Activated CD8-positive, alpha-beta memory T cell treated with anti-CD3 and anti-CD28 coated beads for 4 hours (primary cell): ENCODE measurements at places on chromosomes 5 and 9.

DNA sequence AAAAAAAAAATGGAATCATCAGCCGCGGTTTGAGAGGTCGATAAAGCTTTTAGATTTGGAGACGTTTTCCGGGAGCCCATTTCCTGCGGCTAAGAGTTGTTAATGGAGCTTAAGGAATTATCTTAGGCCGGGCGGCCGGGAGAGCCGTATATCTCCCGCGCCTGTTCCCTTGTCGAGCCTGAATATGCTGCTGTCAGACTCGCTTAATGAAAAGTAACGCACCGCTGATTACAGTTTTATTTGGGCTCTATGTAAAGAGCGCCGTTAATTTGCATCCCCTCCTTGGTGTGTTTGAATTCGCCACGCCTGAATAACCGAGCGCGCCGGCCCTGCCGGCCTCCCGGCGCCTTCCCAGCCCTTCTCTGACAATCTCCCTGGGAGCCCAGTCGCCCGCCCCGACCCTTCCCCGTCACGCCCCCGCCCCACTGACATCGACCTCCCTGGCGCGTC is 7.9 kb downstream of the IRX4 start:
- DNase-seq: no peak

DNA sequence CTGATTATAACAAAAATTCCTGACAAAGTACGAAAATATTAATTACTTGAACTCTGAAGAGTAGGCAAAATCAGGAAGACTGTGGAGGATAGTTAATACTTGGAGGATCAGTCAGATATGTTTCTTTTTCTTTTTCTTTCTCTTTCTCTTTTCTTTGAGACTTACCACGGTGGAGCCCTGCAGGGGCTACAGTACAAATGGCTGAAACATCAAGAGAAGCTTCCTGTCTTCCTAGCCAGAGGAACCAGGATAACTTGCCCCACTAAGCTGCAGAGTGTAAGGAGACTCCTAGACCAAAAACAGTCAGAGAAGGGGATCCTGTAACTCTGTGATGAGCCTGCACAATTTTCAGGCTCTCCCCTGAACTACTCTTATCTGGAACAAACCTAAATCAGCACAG is 324.6 kb upstream of the TYRP1 start:
- no peak for DNase-seq

- no peak for DNase-seq
Measured at GRCh38 chr5:156396063-156396829, 69.3 kb downstream of the SGCD start.

DNA sequence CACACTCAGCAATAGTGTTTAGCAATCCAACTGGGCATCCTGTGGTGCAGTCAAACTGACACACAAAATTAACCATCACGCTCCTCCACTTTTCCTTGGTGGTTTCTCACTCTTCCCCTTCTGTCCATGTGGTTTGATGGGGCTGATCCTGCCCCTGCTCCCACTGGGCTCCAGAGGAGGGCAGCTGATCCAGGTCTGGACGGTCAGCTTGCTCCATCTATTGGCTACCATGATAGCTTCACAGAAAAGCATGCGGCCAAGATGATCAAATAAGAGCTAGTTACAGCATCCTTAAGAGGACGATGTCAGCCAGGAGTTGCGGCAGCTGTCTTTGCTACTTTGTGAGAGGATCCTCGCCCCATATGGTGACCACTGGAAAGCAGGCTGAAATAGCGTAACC is 29.6 kb upstream of the RANBP17 start:
- DNase-seq: no peak

GRCh38 chr5:96582343-96582742 is 79.8 kb upstream of the CAST start:
- no peak for DNase-seq

GRCh38 chr5:37182667-37183066 is 66.5 kb downstream of the CPLANE1 start:
- no peak for DNase-seq

DNA sequence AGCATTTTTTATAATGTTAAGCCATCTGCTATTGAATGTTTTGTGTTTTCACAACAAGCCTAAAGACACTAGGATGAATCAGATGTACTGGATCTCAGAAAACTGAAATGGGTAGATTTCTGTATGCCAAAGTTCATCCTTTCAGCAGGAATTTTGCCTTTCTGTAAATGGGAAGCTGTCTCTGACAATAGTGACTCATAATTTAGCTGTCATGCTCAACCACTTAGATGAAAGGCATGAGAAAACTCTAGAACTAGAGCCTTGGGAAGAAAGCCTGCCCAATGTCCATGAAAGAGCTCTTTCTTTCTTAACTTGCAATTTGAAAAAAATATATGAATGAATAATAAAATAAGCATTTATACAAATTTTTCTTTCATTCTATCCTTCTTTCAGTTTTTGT is 616.0 kb upstream of the EDIL3 start:
- DNase-seq: no peak

DNA sequence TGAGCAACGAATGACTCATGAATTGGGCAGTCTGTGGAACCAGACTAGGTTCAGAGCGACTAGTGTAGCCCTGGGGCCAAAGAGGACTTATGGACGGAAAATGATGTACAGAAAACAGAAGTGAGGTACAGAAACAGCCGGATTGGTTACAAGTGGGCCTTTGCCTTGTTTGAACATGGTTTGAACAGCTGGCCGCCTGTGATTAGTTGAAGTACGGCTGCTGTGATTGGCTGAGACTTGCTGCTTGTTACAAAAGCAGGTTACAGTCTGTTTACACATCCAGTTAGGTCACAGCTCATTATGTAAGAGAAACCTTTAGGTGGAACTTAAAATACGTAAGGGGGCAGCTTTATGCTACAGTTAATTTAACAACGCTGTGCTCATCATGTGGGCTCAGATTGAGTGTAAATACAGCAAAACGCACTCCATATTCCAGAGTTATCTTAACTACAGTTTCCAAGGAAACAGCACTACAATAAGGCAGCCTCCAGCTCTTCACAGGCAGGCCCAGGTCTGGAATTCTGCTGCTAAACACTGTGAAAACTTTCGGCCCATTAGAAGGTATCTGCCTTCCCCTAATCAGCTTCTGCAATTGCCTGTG is 6.5 kb downstream of the AMACR start:
- no peak for DNase-seq

- no peak for DNase-seq
Measured at GRCh38 chr9:109542922-109543321, 44.8 kb upstream of the PTPN3 start.

DNA sequence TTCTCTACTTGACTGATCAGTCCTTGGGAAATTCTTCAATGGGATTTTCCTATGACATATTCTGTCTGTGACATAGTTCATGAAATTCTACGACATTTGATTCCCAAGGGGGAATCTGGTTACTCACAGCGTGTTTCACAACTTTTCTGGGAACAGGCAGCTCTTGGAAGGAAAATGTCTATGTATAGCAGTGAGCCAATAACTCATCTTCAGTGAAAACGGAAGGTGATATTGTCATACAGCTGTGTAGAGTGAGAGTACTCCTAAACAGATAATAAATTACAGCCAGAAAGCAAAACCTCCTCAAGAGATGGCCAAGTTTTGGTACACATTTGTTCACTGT is 91.4 kb downstream of the C9orf152 start:
- DNase-seq: no peak

GRCh38 chr9:95012035-95012708 is 285.7 kb downstream of the AOPEP start:
- no peak for DNase-seq

DNA sequence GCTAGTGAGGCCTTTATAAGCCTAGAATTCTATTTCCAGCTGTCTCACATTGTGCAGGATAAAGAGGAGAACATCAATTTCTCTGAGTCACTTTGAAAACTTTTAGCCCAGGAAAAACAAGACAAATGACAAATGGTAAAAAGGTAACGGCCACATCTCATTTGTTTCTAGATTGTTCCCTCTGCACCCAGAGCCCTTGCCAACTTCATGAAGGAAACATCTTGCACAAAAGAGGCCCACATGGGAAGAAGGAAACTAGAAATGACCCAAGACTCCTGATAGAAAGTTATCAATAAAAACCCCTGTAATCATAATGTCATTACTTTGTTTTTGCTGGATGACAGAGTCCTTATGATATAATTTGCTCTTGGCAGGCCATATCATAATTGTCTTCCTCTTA is 5.3 kb downstream of the DPYSL3 start:
- DNase-seq: no peak

DNA sequence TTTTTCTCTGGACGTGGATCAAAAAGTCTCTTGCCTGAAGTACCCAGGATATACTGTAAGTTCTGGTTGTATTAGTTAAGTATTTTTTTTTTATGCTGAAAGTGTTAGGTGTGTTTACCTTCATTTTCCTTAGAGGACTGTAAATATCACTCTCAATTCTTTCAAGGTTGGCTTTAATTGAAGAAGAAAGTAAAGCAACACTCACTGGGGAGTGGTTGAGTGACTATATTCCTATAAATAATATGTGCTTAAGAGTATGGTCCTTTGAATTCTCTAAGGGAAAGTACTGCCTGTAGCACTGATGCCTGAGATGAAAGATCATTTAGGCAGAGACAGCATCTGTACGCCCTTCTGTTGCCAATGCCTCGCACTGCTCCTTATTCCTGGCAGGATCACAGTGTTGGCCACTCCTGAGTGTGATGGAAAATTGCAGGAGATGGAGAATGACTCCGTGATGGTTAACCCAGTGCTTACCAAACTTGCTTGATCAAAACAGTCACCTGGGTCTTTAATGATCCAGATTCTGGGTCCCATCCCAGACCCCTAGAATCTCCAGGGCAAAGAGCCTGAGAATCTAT is 182.0 kb upstream of the MPDZ start:
- no peak for DNase-seq

GRCh38 chr9:122071715-122072114 is 21.4 kb downstream of the TTLL11 start:
- no peak for DNase-seq

DNA sequence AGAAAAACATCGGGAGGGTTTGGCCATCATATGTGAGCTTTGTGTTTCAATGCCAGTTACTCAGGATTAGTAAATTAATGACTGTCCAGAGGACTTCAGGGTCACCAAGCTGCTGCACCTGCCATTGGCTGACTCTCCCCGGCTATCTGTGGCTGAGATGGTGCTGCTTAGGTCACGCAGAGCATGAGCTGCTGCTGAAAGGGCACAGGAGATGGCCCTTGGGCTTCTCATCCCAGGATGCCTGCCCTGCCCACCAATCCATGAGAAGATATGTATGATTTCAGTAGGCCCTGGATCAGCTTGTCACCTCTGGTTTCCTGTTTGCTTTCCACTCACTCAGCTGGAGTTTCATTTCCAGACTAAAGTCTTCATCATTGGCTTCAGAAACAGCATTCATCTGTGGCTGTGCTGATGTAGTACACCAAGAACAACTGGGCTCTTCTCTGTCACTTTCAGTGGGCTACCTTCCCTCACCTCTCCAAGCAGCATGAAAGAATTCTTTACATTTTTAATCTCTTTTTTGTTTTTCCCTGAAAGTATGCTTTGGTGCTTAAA is 2.4 kb upstream of the CATSPER3 start:
- no peak for DNase-seq

- DNase-seq: no peak
Measured at GRCh38 chr5:39376293-39376714, 12.0 kb upstream of the C9 start.

DNA sequence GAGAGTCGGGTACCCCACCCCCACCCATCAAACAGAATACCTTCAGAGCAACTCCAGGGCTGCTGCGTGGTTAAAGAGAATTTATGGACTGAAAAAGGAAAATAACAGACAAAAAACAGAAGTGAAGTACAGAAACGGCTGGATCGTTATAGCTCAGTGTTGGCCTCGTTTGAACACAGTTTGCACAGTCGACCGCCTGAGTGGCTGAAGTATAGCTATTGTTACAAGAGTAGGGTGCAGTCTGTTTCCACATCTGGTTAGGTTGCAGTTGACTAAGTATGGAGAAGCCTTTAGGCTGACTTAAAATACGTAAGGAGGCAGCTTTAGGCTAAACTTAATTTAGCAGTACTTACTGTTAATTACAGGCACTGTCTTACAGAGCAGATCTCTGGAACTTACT is 121.2 kb downstream of the GCNT1 start:
- no peak for DNase-seq

DNA sequence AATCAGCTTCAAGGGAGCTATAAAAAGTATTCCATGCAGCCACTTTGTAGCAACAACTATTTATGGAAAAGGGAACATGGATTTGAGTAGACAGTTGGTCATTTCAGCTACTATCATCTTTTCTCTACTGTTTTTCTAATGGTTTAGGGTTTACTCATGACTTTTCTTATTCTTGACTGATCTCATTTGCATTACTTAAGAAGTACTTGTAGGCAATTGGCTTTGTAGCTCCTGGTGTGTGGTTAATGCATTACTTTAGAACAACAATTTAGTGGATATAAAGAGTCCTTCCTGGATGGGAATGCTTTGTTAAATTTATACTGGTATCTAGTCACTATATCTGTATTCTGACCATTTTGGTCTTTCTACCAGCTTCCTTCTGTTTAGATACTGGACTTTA is 59.8 kb upstream of the NTRK2 start:
- no peak for DNase-seq

GRCh38 chr9:87647114-87647513 is 78.8 kb upstream of the CTSL start:
- DNase-seq: no peak

DNA sequence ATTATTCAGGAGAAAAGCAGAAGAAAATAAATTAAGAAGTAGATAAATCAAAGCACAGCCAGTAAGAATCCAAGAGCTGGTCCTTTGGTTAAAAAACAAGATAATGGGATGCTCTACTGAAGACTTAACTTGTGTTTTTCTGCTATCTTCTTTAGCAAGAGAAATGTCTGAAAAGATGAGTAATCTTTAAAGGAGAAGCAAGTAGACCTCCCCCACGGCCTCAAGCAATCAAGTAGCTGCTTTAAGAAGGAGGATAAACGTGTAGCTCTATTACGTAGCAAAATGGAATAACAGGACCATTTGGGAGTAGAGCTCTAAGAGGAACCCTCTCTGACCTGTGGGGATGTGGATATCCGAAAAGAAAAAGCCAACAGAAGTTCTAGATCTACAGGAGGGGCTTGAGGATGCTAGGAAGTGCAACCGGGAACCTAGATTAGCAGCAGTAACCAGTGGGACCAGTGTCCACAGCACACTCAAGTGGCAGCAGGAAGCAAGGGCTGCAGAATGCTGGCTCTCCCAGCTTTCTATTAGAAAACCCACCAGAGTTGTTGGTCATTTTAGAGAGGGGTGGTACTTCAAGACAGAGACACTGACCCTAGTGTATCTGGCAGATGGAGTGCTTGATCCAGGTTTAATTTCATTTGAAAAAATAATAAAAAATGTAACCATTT is 185.4 kb downstream of the GABBR2 start:
- DNase-seq: no peak

- DNase-seq: no peak
Measured at GRCh38 chr5:138471052-138471361, 5.7 kb downstream of the EGR1 start.

GRCh38 chr5:78793907-78794662 is 145.5 kb upstream of the LHFPL2 start:
- DNase-seq: no peak
